GM19239 (cell line): ENCODE measurements at places on chromosomes 13 and 19.

- DNase-seq = no peak
These were observed 10.6 kb upstream of the ZNF358 start for GRCh38 chr19:7505288-7505681.

- DNase-seq = no peak
These were observed 156.8 kb downstream of the RGCC start for GRCh38 chr13:41613984-41614661.

- DNase-seq = no peak
These were observed 763 bp downstream of the ZNF180 start for GRCh38 chr19:44499559-44499958.

GRCh38 chr19:30637926-30638325, 265.7 kb downstream of the ZNF536 start:
- DNase-seq = no peak

DNA sequence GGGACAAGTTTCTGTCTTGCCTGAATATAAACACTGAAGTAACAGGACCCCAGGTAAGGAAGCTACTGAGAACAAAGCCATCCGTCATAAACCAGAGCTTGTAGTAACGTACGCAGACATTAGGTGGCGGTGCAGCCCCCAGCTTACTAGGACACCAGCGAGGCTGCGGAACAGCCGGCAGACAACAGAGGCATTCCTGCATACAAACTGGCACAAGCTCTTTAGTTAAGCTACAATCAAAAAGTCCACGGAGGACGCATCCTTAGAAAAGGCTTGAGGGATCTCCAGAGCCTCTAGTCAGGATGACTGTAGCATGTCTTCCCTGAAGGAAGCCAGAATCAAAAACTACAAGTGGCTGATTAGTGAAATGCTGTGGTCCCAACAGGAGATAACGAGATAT, 26.2 kb downstream of the ZNF160 start:
- DNase-seq = no peak

- DNase-seq = no peak
These were observed 937 bp upstream of the SPRY2 start for GRCh38 chr13:80341756-80342370.

GRCh38 chr13:99995589-99996380, 14.2 kb downstream of the ZIC2 start:
- no peak for DNase-seq

- no peak for DNase-seq
These were observed 17.3 kb downstream of the SBK2 start for GRCh38 chr19:55519451-55520311.

DNA sequence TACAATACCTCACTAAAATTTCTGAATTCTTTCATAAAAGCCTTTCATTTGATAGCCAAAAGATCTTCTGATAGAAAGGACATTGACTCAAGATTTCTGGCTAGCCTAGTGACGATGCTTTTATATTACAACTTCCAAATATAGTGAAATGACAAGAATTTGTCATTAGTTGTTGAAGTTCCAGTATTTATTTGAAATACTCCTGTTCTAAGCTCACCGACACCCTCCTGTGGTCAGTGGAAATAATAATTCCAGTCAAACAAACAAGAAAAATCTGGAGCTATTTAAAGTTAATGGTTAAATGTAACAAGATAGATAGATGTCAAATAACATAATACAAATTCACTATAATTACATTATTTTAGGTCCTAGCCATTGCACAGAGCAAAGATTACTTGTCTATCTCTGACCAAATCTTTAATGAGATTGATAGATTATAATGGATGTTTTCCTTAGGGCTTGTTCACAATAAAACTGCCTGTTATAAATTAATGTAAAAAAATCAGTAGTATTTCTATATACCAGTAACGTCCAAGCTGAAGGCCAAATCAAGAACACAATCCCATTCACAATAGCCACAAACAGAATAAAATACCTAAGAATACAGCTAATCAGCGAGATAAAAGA, 195.5 kb downstream of the RGCC start:
- peak; percentile 3 for DNase-seq

DNA sequence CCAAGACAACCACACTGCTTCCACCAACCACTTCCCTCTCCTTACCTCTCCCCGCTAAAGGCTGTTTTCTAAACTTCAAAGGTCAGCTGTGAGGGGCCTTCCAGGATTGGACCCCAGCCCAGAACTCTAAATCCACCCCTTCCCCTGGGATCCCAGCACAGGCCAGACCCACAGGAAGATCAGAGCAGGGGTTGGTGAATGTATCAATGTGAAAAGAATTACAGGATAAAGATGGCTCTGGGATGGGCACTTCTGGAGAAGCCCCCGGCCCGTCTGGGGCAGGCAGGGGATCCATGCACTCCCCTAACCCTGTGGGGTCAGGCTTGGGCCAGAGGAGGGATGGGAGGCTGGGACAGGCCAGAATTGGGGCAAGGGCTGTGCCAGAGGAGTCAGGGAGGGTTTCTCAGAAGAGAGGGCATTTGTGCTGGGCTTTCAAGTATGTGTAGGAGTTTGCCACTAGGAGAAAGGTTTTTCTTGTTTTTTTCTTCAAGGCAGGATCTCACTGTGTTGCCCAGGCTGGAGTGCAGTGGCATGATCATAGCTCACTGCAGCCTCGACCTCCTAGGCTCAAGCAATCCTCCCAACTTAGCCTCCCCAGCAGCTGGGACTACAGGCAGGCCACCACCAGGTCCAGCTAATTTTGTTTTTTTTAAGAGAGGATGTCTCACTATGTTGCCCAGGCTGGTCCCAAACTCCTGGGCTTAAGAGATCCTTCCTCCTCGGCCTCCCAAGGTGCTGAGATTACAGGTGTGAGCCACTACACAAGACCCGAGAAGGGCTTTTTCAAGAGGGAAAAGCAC, 1.0 kb upstream of the MEF2B start:
- no peak for DNase-seq

- DNase-seq = no peak
These were observed 277.6 kb downstream of the SLITRK6 start for GRCh38 chr13:85521657-85522056.

- no peak for DNase-seq
These were observed 2.6 kb downstream of the NAPSA start for GRCh38 chr19:50362656-50363424.

DNA sequence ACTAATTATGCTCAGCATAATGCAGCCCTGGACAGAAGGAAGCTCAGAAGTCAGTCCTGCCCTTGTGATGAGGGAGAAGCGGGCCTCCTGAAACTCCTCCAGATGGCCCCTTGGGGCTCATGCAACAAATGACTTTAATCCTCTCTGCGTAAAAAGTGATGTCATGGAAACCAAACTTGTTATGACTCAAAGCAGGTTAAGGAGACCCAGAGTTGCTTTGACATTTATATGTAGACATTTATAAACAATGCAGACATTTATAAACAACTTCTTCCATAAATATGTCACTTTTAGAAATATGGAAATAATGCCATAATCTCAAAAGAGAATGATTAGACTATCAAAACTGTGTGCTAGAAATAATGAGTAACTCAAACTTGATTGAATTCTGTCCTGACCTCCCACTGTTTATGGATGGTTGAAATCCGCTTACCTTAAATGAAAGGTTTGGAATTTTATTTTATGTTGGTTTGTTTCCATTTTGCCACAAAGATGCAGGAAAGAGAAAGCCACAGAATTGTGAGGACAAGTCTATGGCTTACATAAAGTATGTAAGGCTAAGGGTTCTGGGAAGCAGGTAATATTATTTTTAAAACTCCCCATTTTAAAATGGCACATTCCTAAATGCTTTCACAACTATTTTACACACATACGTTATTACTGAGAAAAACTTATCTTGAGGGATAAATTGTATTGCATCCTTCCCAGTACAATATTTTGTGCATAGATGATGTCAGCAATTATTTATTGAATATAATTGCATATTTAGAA, 73.7 kb downstream of the CYSLTR2 start:
- no peak for DNase-seq

GRCh38 chr13:110616103-110617101, 1.1 kb downstream of the NAXD start:
- DNase-seq = no peak

GRCh38 chr13:47134939-47135489, 238.2 kb upstream of the HTR2A start:
- no peak for DNase-seq

DNA sequence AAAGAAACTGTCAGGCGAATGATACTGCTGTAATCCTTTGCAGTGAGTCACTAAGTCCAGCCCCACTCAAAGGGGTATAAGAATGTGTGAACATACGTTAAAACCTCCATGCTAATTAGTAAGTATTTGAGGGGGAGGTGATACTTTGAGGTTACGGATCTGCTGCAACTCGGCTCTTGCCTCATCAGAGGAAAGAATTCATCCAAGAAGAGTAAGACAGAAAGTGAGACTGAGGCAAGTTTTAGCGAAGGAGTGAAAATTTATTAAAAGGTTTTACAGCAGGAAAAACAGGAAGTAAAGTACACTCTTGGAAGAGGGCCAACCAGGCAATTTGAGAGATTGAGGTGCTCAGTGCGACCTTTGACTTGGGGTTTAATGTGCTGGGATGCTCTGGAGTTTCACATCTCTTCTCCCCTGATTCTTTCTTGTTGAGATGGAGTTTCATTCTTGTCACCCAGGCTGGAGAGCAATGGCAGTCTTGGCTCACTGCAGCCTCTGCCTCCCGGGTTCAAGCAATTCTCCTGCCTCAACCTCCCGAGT, 9.8 kb downstream of the CLEC4M start:
- DNase-seq = no peak
